ENCODE measurements at places on chromosomes 3 and 15.

DNA sequence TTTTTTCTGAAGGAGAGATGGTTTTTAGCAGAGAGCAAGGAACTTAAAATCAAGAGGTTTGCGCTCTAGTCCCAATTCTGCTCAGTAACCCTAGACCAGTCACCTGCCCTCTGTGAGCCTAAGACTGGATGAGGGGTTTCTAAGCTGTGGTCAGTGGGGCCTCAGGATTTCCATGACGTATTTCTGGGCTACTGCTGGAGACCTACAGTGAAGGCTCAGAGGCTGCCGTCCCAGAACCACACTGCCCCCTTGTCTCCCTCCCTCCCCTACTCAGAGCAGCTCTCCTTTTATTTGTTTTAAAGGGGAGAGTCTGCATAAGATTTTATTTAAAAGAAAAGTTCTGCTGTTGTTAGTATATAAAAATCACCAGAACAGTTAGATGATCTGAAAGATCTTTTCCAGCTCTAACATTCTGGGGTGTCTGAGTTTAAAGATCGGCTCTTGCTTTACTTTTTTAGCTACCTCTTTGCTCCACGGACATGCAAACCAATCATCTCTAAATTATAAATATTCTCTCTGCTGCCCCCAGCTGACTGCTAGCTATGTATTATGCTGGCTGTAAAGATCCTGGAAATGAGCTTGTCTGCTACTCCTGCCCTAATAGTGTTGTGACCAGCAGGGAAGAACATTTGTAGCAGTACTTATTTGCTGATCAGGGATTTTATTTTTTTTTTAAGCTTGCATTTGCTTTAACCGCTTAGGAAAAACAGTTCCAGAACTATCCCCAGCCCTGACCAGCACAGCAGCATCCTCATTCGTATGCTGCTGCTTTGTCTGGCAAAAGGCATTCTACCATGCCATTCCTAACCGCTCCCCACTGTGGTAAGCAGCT lies 28.6 kb upstream of the NDUFB4 start:
- DNase-seq, result no peak

- DNase-seq, result no peak
These were observed 82.3 kb downstream of the CHSY1 start for GRCh38 chr15:101169495-101170071.

DNA sequence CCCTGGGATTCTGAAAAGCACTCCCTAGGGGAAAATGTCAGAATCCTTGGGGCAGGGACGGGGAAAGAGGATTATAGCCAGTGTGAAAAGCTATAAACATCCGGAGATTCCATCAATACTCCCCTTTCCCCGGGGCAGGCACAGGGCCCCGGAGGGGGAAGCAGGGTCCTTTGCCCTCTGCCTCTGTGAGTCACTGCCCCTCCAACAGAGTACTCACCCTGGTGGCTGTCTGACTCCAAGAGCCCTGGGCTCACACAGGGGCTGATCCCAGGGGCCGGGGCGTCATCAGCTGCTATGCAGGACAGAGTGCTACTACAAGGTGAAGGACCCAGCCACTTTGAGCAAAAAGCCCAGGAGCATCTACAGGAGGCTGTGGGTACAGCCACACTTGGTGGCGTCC lies 133.0 kb upstream of the PRR20G start:
- DNase-seq, result no peak

DNA sequence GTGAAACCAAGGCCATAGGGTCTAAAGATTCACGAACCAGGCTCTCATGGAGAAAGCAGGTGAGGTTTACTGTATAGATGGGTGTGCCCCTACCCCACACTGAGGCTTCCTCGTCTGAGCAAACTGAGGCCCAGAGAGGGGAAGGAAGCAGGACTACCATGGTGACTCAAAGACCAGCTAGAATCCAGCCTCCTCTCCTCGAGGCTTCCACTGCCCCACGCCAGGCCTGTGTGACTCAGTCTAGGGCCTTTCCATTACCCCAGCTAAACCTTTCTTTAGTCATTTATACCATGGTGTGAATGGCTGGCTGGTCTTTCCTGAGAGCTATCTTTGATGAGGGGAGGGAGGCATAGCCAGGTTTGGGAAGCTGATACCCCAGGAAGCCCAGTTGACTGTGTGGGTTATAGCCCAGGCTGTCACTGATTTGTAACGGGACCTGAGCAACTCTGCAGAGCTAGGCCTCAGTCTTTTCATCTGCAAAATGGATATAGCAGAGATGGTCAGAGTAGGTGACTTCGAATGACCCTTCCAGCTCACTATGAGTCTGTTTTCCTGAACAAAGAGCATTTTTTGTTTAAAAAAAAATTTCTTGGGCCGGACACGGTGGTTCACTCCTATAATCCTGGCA lies 3.0 kb upstream of the RHO start:
- no peak for DNase-seq

GRCh38 chr3:64216274-64217147 lies 8.8 kb downstream of the PRICKLE2 start:
- no peak for DNase-seq

DNA sequence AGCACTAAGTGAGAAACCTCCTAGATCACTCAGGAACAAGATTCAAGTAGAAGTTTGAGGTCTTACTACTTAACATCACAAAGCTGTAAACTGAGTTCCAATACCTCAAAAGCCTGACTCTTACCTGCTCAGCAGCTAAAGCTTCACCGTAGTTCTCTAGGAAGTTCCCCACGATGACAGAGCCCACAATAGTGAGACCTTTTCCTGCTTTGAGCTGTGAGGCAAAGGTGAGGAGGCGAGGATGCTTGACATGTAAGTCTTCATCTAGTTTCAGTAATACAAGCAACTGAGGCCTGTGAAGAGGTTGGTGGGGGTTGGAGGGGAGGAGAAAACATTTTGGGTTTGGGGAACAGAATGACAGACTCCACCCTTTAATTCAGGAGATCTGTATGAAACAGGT lies 15.7 kb downstream of the EMC4 start:
- no peak for DNase-seq

- no peak for DNase-seq
These were observed 1.0 kb upstream of the RAB8B start for GRCh38 chr15:63188247-63188925.

DNA sequence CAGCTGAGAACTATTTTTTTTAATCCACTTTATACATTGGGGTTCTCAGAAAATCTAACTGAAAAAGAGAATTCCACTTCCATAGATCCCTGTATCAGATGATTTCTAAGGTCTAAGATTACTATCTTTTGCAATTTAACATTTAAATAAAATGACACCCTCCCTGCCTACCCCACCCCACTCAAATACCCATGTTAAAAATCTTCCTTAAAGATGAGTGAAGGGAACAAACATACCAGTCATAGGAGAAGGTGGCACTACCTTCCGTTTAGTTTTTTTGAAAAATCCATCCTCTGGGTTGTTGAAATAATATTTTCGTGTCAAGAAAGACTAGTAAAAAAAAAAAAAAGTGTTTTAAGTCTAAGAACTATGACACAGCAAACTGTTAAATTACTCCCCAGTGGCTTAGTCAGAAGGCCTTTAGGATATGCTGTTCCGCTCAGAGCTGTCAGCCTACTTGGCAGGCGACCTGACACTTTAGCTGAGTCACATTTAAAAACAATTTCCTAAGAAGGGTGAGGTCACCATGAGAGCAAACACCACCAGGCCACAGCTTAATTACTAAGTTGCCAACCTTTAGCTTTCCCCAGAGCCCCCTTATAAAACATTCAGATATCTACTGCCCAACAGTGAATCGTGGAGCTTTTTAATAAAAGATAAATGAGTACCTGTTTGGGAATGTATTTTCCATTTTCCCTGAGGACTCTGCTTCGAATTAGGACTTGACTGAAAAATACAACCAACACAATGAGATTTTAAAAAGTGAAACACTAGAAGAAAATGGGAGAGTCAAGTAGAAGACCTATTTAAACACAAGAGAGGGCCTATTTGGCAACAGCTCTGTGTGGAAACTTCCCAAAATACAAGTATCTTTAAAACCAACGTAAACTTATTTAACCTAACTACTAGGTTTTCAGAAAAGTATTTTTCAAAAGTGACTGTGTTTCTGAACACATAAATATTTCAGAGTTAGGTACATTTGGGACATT lies 9.6 kb downstream of the EMC3 start:
- DNase-seq, result peak; percentile 49

DNA sequence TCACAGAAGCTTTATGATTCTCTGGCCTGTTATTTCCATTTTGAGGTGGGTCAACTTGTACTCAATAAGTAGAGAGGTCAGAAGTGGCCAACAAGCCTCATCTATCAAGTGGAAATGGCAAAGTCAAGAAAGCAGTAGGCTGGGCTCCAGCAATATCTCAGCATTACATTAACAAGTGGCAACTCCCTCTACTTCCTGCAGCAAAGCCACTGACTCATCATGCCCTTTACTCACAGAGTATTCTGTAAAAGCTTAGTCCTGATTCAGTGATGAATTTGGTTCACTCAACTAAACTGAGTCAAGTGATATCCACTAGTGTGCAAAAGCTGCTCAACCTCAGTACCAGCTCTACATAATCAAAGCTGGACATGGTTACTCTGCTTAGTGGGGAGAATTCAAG lies 954.6 kb downstream of the EPHA3 start:
- DNase-seq, result no peak

DNA sequence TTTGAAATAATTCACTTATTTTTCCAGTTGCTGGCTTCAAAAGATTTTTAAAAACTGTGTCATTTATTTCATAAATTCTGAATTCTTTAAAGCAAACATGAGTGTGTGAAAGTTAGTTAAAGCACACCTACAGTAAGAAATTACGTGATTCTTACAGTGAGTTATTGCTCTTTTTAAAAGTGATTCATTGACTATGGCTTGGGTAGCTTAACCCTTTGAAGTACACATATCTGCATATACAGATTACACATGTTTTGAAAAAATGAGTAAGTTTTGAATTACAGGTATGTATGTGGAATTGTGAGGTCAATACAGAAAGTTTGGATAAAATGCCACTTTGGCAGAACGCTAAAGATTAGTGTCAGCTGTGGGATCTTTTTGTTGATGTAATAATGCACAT lies 64.5 kb upstream of the MBNL1 start:
- no peak for DNase-seq

DNA sequence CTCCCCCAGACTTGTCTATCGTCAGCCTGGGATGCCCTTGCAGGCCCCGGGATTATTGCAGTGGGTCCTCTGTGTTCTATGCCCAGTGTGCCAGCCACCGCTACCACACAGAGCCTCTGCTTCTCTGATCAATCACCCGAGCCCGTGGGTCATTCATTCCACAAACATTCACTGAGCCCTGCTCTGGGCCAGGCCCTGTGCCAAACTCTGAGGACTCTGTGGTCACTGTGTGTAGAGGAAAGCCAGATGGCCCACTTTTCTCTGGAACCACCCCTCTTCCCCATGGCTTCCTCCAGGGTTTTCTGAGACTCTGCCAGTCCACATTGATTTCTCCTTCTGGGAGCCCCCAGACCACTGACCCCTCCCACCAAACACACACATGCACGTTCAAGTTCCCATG lies 55.5 kb downstream of the BSN start:
- DNase-seq, result no peak

DNA sequence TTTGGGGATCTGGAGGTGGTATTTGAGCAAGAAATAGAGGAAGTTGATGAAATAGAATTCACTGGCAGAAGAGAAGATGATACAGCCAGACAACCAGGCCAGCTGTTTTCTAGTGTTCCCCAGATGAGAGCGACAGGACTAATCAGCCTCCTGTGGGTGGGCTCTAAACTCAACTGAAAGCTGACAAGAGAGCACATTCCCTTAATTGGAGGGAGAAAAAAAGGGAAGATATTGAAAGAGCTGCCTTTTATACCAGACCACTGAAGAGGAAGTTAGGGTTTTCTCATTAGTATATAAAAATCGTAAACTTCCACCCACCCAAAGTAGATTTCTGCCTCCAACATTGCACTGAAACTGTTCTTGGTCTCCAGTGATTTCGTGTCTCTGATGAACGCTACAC lies 6.5 kb upstream of the TM4SF19 start:
- DNase-seq, result no peak

GRCh38 chr3:125353659-125354058 lies 21.5 kb downstream of the ZNF148 start:
- DNase-seq, result no peak

- DNase-seq, result no peak
These were observed 308.7 kb downstream of the CHST2 start for GRCh38 chr3:143428294-143428693.

DNA sequence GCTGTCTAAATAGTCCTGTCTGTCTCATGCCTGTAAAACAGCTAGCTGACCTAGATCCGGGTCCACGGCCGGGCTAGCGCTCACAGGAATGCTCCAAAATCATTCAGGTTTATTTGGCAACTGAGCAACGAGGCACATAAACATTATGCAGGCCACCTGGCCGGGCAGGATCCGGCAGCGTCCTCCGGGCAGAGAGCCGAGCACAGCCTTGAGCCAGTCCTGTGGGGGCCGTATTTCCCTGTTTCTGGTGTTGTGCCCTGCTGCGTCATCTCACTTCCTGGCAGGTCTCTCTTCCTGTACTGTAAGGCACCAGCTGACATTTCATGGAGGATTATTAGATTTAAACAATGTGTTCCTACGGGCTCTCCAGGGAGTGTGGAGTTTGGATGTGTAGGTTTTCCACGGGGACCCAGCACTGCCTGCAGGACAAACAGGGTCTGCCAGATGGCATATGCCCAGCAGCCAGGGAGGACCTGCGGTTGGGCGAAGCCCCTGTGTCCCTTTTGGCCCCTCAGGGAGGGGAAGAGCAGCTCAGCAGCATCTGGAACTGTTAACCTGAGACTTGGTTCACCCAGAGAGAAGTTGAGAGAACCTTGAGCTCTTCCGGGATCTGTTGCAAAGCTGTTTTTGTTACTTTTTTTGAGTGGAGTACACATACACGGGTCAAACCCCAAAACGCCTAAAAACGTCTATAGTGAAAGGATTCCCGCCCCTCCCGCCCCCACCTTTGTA lies 16.6 kb upstream of the LRRK1 start:
- DNase-seq, result no peak

GRCh38 chr3:195356151-195357086 lies 85.5 kb upstream of the XXYLT1 start:
- DNase-seq, result no peak

GRCh38 chr3:140117096-140117526 lies 182.1 kb downstream of the CLSTN2 start:
- no peak for DNase-seq

DNA sequence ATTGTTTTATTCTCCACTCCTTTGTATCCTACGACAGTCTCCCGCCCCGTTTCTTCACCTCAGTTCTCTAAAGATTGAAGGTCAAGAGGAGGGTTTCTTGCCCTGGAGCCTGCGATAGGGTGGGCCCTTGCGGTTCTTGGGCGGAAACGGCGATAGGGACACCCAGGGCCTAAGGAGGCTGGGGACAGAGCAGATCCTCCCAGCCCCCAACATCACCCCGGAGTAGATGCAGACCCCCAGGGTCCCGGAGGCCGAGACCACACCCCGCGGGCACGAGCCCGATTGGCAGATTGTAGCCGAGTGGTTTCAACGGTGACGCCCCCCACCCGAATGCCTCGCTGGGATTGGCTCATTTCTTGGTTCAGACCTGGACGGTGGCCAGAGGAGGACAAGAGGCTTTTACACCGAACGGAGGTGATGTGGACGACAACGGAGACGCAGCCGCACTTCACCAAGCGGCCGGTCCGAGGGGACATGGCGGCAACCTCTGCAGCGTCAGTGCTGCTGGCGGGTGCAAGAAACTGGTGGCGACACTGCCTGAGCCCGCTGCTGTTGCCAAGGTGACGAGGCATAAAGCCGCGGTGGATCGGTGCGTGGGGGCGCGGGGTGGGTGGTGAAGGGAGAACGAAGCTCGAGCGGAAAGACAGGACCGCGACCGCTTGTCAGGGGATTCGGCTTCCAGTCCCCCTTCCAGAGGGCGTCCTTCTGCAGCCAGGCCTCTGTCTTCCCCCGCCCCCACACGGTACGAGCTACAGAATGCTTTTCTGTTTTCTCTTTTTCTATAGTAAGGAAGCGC lies 19.0 kb upstream of the MCF2L2 start:
- DNase-seq, result peak; percentile 65
